Stimulated activated CD4-positive, alpha-beta T cell treated with anti-CD3 and anti-CD28 coated beads, Interleukin-1b, Interleukin-23, amount 100 ng/mL, for 1 hour (primary cell): ENCODE measurements at places on chromosomes 5 and 9.

DNA sequence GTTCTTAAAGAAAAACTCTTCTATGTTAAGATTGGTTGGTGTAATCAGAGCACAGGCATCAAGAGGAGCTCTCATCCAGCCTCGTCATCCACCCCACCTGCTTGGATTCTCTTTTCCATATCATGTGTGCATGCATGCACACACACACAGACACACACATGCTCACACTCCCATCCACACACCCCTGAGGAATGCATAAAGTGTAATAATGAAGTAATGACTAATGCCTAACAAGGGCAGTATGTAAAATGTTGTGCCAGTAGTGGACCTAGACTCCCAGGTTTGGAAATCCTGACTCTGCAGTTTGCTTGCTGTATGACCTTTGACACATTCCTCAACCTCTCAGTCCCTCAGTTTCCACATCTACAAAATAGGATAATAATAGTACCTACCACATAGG, 280.0 kb upstream of the ANKRD55 start:
- no peak for DNase-seq

DNA sequence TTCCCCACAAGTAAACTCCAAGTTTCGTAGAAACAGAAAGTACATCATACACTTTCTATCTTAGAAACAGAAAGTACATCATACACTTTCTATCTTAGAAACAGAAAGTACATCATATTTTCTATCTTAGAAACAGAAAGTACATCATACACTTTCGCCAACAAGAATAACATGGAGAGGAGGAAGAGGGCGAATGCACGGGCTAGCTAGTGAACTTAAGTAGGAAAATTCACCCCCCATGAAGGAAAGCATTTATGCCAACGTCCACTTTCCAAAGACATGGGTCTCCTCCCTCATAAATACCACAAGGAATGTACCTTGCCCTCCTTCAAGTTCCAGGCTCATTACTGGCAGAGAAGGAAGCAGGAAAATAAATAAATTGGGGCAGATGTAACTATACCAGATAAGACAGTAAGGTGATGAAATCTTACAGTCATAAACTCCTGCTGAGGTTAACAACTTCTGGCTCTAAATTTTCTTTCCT, 64.7 kb downstream of the FRMD3 start:
- DNase-seq = no peak

DNA sequence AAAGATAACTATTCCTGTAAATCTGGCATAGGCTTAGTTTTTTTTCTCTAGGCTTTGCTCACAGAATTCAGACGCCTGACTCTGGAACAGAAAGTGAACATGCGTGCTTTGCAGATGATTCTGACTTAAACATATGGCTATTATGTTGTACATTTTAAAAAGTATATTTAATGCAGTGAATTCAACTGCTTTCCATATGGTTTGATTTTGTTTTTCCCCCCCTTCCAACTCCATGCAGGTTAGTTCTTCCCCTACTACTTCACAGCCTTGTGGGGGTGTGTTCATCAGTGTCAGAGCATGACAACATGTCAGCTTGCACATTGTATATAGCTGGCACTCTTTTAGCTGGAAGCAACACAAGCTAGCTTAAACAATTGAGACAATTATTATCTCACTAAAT, 226.8 kb downstream of the TMEM167A start:
- no peak for DNase-seq

- DNase-seq = no peak
These were observed 409.3 kb upstream of the SLC24A2 start for GRCh38 chr9:20197976-20198685.

- DNase-seq = no peak
These were observed 122.8 kb downstream of the ADAMTS2 start for GRCh38 chr5:179222246-179223017.

DNA sequence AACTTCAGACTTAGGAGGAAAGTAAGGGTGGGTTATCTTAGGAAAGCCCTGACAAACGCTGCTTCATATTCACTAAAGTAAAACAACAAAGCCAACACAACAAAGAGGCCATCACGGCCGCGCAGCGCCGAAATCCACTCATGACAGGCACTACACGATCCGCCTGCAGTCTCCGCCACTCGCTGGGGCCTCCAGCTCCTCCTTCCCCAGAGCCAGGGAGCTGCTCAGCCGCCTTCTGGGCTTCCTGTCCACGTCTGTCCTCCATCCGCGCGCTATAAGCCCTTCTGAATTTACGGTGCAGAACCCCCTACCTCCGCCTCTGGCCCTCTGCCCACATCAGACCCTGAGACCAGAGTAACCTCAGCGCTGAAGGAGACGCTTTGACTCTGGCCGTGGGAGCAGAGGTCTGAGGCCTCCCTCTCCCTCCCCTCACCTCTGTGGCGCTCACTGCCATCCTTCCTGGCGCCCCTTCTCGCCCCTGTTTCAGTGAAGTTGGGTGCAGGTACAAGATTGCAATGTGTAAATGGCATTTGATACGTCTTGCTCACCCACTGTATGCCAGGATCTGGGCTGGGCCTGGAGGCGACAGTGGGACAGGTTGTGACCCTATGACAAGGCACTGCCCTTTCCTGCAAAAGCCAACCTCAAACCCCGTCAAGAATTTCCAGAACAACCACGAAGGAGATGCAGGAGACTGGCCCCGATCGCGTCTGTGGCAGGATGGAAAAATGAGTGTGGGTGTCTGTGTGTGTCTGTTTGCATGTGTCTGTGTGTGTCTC, 74.9 kb upstream of the PHYKPL start:
- DNase-seq = no peak

GRCh38 chr5:137098238-137098637, 400.9 kb downstream of the SPOCK1 start:
- DNase-seq = no peak

- no peak for DNase-seq
These were observed 161.8 kb downstream of the ICE1 start for GRCh38 chr5:5584236-5584745.

- no peak for DNase-seq
These were observed 37.5 kb downstream of the UBAP1 start for GRCh38 chr9:34216325-34216724.

DNA sequence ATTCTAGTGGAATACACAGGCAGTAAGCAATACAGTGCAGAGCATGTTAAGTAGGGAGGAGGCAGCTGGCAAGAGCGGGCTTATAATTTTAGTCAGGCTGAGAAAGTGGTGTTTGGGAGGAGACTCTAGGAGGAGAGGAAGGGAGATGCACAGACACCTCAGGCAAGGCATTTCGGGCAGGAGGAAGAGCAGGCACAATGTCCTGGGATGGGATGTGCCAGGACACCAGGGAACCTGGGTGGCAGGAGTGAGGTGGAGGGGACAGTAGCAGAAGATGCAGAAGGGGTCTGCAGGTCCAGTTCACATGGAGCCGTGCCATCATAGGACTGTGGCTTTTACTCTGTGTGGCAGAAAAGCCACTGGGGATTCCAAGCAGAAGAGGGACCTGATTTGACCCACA, 143.7 kb upstream of the FSTL4 start:
- no peak for DNase-seq

- DNase-seq = no peak
These were observed 14.2 kb upstream of the NRARP start for GRCh38 chr9:137316012-137316981.

DNA sequence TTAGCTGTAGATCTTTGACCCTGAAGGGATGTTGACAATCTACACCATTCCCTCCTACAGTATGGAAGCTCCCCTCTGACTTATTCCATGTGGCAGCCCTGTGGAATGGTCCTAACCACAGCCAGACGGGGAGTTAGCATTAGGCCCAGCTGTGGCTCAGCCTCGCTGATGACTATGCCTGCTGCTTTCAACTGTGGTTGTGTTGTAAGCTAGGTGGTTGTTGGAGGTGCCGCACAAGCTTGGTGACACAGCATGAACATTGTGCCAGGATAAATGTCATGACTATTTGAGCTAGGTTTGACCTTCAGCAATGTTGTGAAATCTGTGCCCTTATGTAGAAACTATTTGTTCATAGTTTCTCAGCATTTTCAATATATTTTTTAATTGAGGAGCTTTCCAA, 40.6 kb downstream of the SGCD start:
- DNase-seq = no peak

GRCh38 chr9:121286973-121287741, 19.2 kb downstream of the GSN start:
- DNase-seq = no peak

- no peak for DNase-seq
These were observed 58.2 kb downstream of the ZNF618 start for GRCh38 chr9:113934167-113934828.

GRCh38 chr5:143078971-143079370, 308.8 kb downstream of the ARHGAP26 start:
- DNase-seq = no peak

DNA sequence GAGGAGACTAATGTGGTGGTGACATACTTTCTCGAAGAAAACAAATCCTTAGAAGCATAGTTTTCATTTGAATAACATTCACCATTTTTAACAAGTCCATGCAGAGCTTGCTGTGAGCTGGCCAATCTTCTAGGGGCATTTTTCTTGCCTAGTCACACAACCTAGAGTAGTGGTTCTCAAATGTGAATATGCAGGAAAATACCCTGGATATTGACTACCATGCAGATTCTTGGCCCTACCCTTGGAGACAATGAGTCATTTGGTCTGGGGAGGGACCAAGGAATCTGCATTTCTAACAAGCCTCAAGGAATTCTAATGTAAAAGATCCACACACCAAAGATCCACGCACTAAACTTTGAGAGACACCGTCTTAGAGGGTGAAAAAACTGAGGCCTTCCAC, 23.5 kb downstream of the GDNF start:
- DNase-seq = no peak

GRCh38 chr9:116795821-116796220, 108.7 kb downstream of the TRIM32 start:
- no peak for DNase-seq

DNA sequence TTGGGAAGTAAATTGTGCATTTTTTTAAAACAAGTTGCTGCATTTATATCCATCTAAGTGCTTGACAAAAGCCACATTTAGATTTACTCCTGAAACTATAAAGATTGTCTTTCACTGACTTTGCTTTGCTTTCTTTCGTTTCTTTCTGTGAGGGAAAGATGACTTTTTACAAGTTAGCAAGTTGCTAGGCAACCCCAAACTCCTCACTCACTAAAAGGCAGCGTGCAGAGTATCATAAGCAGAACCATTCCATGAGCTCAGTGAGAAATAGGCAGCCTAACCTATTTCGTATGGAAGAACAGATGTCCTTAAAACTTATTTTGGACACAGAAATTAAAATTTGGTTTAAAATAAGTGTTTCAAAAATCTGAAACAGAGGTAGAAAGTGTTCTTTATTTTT, 29.0 kb downstream of the KLF9 start:
- no peak for DNase-seq

- DNase-seq = no peak
These were observed 179.1 kb downstream of the CWC27 start for GRCh38 chr5:64947801-64948200.

GRCh38 chr9:19937121-19937520, 148.3 kb upstream of the SLC24A2 start:
- DNase-seq = no peak

- DNase-seq = no peak
These were observed 10.6 kb upstream of the EXOC3 start for GRCh38 chr5:432201-432927.

DNA sequence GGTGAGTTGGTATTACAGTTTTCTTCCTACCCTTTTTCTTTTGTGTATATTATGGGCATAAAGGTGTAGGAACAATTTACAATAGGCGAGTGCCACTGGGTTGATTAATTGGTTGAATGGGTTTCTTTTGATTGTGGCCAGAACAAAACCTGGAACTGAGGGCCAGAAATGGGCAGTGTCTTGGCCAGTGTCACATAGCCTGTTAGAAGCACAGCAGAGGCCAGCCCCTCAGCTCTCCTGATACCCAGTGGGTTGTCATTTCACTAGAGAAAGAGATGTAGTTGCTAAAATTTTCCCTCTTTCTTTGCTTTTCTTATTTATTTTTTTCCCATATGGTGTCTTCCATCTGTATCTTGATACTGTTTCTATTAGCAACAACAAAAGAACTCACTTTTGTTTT, 38.8 kb upstream of the SEMA6A start:
- no peak for DNase-seq

DNA sequence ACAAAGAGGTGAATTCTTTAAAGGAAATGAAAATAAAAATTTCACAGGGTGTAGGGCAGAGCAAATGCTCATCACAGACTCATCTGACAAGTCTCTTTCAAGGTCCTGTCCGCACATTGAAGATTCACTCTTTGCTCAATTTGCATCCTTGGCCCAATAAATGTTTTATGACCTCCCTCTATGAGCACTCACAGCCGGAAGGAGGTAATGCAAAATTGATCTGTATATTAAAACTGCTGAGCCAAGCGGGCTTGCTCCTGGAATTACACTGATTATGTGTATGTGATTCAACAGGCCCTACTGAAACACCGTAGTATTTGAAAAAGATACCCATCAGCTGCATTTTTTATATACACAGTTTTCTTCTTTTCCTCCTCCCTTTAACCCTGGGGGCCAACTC, 246.8 kb downstream of the IZUMO3 start:
- no peak for DNase-seq

GRCh38 chr9:93613791-93614190, 37.4 kb downstream of the PHF2 start:
- DNase-seq = no peak

DNA sequence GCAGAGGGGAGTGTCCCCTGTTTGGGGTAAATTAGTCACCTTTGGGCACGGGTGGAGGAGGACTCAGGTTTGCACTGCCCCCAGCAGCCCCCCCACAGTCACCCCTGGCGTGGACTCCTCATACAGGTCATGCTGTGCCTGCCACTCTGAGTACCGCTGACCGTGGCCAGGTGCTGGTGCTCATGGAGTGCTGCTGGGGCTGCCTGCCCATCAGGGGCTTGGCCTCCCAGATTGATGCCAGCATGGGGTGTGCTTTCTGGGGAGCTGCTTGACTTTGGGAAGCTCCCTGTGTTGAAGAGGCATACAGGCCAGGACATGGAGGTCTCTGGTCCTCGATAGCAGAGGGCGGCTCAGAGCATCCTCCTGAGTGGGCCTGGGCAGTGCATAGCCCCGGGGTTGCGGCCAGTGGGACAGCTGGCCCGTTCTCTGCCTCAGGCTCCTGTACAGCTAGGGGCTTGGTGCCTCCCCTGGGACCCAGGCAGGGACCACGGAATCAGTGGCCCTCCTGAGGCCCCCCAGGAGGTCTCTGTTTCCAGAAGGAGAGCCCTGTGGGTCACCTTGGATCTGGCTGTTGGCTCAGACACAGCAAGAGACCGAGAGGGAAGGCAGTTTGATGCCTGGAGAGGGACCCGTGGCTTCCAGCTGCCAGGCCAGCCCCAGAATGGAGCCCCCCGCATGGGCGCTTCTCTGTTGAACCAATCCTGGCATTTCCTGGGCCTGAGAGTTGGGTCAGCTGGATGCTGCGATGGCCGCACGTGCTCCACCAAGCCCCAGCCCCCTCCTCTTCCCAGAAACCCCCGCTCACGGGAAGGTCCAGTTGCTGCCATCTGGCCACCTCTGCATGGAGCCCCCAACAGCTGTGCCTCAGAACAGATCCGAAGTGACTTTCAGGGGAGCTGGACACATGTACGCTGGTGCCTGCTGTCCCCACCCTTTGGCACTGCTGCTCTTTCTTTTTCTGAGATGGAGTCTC, 6.1 kb upstream of the AJM1 start:
- DNase-seq = no peak

- no peak for DNase-seq
These were observed 34.8 kb downstream of the SLC12A7 start for GRCh38 chr5:1077026-1077425.

- DNase-seq = no peak
These were observed 48.7 kb downstream of the TIMD4 start for GRCh38 chr5:156914371-156914737.

- no peak for DNase-seq
These were observed 1.0 kb upstream of the RXRA start for GRCh38 chr9:134325096-134325812.
